ENCODE measurements at places on chromosomes 6 and 20.

- DNase-seq, result no peak
Measured at GRCh38 chr20:41476013-41476441, 109.4 kb upstream of the EMILIN3 start.

- no peak for DNase-seq
Measured at GRCh38 chr20:41177636-41178035, 40.3 kb downstream of the PLCG1 start.

- DNase-seq, result peak; percentile 15
Measured at GRCh38 chr6:79868098-79868722, 79.1 kb downstream of the ELOVL4 start.

- DNase-seq, result no peak
Measured at GRCh38 chr20:32534661-32535240, 50.4 kb downstream of the NOL4L start.

GRCh38 chr20:32670773-32671455, 2.8 kb downstream of the C20orf203 start:
- no peak for DNase-seq

- no peak for DNase-seq
Measured at GRCh38 chr6:114941078-114941477, 598.3 kb upstream of the HS3ST5 start.

DNA sequence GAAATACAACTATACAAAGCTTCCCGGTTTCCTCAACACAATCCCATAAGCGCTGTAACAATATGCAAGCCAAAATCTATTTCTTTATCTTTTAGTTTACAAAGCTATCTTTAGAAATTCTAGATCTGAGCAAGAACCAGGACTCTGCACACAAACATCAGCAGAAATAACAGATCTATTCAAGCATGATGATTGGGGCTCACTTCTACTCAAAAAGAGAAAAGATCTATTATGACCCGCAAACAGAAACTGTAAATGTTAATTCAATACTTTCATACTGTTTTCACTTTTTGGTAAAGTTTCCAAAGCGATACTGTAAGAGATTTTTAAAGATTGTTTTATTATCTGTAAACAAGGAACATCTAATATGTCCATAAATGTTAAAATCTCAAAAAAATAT, 86.6 kb downstream of the SESN1 start:
- DNase-seq, result no peak

DNA sequence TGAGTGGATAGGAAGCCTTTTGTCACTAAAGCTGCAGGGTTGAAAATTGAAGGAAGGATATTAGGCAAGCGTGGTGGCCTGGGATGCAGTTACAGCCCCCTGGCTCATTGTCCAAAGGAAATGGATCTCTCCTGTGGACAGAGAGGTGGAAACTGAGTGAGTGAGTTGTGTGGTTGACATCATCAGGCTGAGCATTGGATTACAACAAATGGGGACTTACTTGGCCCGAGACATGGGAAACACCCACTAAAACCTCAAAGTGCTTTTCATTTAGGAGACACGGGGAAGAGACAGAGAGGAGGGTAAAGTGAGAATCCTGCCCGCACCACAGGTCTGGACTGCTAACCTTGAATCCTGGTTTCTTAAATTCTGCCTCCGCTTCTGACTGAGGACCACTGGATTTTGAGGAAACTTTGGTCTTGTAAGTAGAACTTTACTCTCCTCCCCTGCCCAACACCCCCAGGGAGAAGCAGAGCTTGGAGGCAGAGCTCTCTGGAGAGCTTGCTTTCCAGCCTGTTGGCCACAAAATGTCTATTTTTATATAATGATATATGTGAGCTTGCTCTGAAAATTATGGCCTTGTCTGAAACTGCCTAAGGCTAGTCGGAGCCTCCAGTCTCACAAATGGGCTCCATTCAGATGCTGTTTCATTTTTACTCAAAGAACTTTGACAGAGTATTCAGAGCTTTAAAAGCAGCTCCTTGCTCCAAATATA, at the start of gene PKIG:
Gene PKIG, plus strand, starts transcription at position 269 of the 715 bp plus-strand sequence. CDS start 31,978 bp downstream, outside the sequence.
- DNase-seq, result no peak

- no peak for DNase-seq
Measured at GRCh38 chr6:149445095-149445466, 39.7 kb downstream of the ZC3H12D start.

DNA sequence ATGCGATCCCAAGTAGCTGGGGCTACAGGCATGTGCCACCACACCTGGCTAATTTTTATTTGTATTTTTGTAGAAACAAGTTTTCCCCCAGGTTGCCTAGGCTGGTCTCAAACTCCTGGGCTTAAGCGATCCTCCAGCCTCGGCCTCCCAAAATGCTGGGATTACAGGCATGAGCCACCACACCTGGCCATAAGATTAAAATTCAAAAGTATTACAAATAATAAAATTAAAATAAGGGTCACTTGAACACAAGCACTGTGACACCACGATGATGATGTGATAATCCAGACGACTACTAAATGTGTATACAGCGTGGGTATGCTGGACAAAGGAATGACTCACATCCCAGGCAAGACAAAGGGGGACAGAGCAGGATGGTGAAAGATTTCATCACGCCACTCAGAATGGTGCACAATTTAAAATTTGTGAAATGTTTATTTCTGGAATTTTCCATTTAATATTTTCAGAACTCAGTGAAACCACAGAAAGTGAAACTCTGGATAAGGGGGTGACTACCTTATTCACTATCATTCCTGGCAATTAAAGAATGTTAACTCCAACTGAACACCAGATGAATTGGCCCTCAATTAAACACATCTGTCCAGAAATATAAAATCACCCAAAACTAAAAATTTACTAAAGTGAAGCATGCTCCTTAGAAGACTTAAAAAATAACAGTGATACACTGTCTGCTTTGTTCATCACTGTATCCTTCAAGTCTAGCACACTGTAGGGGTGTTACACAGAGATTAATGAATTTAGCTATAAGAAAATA, 13.1 kb downstream of the B4GALT5 start:
- no peak for DNase-seq

DNA sequence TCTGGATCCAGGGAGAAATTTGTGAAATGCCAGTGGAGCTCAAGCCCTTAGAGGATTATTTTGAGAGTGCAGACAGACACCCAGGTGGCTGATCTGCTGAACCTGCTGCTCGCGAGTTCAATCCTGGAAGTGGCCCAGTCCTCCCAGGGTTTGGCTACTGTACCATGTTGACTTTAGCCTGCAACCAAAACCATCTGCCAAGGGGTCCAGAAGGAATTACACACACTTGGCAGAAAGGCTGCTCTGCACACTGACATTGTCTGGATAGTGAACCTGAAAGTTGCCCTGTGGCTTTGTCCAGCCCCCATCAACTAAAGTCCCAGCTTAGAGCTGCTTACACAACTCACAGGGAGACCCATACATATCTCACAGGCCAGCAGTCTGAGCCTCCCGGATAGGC, 21.6 kb upstream of the PI3 start:
- DNase-seq, result no peak

DNA sequence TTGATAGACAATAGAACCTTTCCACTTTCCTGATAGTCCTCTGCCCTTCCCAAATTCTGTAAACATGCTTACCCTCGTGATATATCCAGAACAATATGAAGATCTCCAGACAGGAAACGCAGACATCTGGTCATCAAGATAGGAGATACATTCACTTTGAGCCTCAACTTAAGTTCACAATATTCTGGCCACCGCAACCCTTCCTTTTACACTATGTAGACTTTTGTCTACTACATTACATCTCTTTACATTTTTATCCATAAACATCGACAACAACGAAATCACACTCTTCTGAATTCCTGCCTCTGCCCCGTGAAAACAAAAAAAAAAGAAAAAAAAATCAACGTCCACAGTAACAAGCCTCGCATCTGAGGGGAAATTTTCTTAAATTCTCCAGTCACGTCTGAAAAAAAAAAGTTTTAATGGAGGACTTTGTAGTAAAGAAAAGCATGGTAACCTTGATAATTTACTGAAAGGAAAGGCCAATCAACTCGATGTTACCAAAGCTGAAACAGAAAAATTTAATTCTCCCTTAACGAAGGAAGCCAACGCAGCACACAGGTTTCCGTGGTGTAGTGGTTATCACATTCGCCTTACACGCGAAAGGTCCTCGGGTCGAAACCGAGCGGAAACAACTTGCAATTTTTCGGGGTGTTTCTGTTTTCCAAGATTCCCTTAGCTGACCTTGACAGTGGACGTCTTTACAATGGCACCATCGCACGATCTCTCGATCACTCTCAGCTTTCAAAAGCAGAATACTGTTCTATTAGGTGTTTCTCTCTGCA, 21.8 kb downstream of the POM121L2 start:
- no peak for DNase-seq

- DNase-seq, result no peak
Measured at GRCh38 chr6:105797286-105797979, 288.7 kb upstream of the PRDM1 start.

DNA sequence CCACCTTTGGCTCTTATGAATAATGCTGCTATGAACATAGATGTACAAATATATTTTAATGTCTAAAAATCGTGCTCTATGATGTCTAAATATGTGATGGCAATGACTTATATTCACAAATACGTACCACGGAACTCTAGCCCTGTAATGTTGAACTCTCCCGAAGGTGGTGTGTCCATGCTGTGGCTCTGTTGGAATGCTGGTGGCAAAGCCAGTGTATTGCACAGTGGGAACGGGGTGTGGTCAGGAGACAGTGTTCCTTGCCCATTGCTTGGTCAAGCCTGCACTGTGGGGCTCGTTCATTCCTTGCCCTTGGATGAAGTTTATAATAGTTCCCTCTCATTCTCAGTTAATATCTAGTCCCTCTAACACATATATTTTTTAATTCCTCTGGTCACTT, 109.6 kb downstream of the MTHFD1L start:
- no peak for DNase-seq

- DNase-seq, result no peak
Measured at GRCh38 chr6:139509167-139509566, 134.7 kb upstream of the CITED2 start.

DNA sequence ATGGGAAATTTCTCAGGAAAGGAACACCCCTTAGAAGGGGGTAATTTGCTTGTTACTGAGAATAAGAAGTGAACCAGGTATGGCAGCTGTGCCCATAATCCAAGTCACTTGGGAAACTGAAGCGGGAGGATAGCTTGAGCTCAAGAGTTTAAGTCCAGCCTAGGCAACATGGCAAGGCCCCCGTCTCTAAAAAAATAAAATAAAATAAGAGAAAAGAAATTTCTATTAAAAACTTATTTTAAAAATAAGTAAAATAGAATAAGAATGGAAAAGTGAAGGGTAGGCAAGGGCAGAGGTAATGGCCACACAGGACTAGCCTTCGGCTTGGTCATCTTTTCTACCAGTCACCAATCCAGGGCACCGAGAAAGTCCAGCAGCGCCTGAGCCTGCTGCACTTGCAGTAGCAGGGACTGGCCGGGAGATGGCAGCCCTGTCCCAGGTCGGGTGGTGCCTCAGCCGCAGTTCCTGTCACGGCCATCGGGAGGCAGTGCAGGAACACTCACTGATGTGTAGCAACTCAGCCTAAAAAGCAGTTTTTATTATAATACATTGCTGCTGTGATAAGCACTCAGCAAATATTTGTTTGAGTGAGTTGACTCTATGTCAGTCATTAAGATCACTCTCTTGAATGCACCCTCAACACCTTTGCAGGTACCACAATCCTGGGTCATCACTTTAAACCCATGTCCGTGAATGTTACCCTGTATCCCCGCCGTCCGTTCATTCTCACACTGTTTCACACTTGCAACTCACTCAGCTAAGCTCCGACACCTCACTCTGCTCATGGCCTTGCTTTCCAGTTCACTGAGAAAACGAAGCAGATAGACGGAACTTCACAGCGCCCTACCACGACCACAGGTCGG, 23.2 kb upstream of the GCM1 start:
- peak; percentile 91 for DNase-seq

DNA sequence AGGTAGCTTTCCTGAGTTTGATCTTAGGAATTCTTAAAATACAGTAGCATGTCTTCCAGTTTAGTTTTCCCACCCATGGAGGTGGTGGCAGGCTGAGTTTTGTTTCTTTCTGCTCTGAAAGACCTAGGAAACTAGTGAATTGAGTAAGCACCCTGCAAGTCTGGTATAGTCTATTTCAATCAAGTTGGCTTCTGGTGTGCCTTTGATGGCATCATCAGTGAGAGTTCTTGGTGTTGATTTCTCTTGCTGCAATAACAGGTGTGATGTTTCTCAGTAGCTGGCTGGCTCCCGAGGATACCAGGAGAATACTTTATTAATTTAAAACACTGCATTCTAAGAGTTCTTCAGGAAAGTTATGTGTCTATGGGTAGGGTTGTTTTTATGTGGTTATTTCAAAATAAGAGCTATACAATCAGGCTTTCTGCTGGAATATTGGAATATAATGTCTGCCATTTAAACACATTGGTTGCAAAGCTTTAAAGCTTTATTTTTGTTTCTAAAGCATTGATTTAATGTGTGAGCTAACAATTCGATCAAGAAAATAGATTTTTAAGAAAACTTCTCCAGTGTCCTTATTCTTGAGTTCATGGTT, 19.0 kb downstream of the VAPB start:
- no peak for DNase-seq

GRCh38 chr6:119073307-119074051, 5.0 kb downstream of the FAM184A start:
- no peak for DNase-seq

DNA sequence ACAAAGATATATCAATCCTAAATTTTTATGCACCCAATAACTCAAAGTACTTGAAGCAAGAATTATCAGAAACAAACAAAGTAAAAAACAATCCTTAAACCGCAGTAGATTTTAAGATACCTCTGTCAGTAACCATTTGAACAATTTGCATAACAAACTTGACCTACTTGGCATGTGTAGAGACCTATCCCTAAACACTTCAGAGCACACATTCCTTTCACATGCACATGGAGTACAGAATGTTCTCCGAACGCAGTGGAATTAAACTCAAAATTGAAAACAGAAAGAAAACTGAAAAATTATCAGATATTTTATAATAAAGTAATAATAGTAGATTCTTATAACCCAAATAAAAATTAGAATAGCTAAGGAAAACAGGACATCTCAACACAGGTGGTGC, 162.6 kb upstream of the THBS2 start:
- DNase-seq, result no peak

- DNase-seq, result no peak
Measured at GRCh38 chr20:45461225-45461624, 8.3 kb upstream of the WFDC2 start.

GRCh38 chr20:35133031-35133430, 14.1 kb downstream of the EDEM2 start:
- no peak for DNase-seq

DNA sequence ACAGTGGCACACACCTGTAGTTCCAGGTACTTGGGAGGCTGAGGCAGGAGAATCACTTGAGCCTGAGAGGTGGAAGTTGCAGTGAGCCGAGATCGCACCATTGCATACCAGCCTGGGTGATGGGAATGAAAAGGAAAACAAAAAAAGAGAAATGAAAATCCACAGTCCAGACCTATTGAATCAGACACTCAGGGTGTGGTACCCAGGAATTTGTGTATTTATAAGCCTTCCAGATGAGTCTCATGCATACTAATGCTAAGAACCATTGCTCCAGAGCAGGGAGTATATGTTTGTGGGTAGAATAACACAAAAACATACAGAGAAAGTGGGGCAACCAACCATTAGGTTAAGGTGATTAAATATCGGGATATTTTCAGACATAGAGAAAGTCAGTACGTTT, 36.1 kb upstream of the PLCB4 start:
- DNase-seq, result no peak

GRCh38 chr6:136890986-136891385, 31.1 kb upstream of the SLC35D3 start:
- DNase-seq, result no peak

GRCh38 chr6:162100096-162100495, 627.5 kb downstream of the PRKN start:
- DNase-seq, result no peak

Measured in activated CD4-positive, alpha-beta T cell treated with anti-CD3 and anti-CD28 coated beads, Interleukin-2, amount 50 U/mL, for 24 hours (primary cell).